ENCODE measurements at places on chromosomes 13 and 19.

- DNase-seq = no peak
Measured at GRCh38 chr13:98930151-98930591, 47.7 kb downstream of the DOCK9 start.

DNA sequence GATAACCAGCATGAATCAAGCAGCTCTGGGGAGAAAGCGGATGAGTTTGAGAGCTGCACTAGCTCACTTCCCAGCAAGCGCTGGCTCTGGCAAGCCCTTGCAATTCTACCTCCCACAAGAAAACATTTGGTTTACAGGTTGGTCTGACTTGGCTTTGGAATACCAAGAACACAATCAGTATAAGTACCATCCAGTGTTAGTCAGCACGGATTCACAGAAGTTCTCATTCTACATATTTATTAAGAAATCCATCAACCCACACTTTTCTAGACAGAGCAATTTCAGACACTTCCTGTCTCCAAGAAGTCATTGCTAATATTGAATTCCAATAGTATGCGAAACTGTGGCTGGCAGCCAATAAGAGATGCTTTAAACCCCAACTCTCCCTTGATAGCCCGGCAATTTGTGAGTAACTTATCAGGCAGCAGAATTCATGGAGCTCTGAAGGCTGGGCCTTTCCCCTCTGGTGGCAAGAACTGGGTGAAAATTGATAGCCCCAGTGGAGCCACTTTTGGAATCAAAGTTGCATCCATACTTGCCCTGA, 59.4 kb upstream of the WASF3 start:
- no peak for DNase-seq

DNA sequence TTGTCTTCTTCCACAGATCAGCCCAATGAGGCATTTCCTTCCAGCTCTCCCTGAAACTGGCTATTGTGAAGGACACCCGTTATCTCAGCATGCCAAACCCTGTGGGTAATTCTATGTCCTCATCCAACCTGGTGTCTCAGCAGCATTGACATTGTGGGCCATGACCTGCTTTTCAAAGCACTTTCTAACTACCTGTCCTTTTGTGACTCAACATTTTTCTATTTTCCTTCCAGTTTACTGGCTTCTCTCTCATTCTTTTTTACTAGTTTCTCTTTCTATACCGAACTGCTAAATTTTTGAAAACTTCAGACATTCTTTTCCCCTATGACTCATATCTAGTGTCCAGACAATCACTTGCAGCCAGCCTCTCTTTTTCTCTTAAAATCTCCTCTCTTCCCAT, 136.4 kb upstream of the HTR2A start:
- no peak for DNase-seq

DNA sequence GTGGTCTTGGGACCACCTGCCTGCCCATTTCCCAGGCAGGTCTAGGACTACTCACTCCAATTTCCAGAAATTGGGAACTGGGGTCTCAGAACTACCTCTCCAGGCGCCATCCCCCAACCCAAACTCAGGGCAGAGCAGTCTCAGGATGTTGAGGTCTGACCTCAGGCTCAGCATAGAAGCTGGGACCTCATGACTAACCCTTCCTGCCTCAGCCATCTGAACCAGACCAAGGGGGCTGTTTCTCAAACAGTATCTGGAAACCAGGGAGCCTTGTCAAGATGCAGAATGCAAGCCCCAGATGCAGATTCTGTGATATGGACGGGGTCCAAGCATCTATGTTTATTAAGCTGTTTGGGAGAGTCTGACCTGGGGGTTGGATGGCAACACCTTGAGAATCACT, 1.3 kb downstream of the FBXW9 start:
- no peak for DNase-seq

GRCh38 chr13:18978447-18978846, 203.2 kb downstream of the TUBA3C start:
- DNase-seq = no peak

- no peak for DNase-seq
Measured at GRCh38 chr13:100438059-100438788, 150.4 kb downstream of the GGACT start.

DNA sequence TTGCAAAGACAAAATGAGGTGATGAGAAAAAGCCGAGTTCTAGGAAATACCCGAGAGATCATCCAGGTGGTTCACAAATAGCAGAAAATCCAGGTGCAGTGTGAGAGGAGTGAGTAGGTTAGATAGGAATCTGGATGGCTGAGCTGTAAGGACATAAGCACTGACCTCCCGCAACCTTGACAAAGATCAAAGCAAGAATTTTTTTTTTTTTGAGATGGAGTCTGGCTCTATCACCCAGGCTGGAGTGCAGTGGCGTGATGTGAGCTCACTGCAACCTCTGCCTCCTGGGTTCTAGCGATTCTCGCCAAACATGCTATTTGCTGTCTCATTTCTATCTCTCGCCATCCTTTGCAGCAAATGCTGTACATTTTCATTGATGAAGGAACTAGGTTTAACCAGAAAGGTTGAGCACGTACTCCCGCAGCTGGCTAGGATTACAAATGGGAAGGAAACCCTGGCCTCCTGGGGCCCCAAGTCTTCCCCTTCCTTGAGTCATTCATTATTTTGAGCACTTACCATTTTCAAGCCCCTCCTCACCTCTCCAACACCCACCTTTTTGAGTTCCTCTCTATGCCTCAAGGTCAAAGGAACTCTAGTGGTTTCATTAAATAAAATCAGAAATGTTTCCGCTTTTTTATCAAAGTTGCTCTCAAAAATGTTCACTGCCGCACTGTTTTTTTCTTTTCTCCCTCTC, 38.8 kb downstream of the NLRP12 start:
- no peak for DNase-seq

- DNase-seq = no peak
Measured at GRCh38 chr19:34230820-34231219, 23.5 kb upstream of the GARRE1 start.

DNA sequence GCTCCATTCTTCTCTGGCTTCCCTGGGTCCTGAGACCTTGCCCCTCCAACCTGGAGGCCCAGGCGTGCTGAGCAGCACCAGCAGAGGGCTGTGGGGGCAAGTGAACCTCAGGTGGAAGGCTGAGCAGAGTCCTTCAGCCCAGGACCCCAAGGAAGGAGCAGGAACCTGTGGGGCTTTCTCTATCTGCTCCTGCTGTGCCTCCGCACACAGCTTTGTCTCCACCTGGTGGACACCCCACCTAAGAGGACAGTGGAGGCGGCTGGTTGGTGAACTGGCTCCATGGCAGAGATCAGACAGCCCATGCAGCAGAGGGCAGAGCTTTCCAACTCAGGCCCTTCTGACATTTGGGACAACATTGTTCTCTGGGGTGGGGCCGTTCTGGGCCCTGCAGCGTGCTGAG, 19.7 kb downstream of the ZFR2 start:
- no peak for DNase-seq

DNA sequence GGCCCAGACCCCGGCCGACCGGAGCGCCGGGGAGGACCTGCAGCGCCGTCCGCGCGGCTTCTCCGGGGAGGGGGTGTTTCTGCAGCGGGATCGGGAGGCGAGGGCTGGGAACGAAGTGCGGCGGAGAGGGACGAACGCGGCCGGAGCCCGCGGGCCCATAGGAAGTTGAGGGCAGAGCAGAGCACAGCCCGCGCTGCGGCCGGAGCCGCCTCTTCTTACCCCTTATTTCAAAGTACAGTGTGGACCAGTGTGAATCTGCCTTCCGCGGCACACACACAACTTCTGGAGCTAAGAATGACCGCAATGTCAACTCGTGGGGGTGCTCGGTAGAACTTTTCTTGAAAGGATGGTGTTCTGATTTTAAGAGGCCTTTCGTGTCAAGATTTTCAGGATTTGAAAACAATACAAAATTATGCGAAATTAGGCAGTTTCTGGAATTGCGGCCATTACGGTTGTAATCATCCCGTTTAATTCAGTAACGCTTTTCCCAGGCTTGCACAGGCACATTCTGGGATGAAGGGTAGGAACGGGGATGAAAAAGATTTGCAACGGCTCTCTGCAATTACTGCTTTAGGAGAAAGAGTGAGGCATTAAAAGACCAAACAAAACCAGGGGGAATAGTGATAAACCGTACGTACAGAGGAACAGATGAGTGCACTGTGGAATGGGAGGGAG, 821 bp downstream of the TDRD3 start:
- DNase-seq = peak; percentile 87

DNA sequence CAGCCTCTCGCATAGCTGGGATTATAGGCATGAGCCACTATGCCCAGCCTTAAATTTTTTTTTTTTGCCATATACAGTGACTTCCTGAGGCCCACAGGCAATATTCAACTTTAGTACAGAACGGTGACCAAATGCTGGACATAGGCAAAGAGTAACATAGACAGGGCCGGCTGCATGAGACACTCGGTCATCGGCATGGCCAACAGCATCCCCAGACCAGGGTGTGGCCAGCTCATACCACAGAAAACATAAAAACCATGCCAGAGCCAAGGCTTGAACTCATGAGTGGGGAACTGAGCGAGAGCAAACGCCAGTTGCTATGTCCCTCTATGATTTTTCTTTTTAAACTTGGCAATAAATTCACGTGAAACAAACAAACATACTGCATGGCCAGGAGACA, 17.0 kb downstream of the KANK2 start:
- no peak for DNase-seq

GRCh38 chr13:108974686-108975085, 345.3 kb downstream of the MYO16 start:
- no peak for DNase-seq

GRCh38 chr19:15555021-15555420, 46.7 kb downstream of the CYP4F22 start:
- DNase-seq = no peak

GRCh38 chr19:51114087-51114729, 6.0 kb upstream of the CTU1 start:
- no peak for DNase-seq

- no peak for DNase-seq
Measured at GRCh38 chr19:53871454-53871853, 3.8 kb downstream of the MYADM start.

- DNase-seq = peak; percentile 44
Measured at GRCh38 chr19:48714759-48715675, 4.5 kb downstream of the MAMSTR start.

DNA sequence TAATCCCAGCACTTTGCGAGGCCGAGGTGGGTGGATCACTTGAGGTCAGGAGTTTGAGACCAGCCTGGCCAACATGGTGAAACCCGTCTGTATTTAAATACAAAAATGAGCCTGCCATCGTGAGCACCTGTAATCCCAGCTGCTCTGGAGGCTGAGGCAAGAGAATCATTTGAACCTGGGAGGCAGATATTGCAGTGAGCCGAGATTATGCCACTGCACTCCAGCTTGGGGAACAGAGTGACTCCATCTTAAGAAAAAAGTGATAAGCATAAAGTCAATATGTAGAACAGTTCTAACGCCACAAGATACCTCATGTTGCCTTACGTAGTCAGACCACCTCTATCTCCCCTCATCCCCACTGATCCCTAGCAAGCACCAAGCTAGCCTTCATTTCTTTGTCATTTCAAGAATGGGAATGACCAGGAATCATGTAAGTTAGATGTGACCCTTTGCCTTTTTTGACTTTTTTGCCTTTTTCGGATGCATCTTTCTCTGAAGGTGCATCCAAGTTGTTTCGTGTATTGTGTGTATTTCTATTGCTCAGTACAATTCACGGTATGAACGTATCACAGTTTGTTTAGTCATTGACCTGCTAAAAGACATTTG, 6.4 kb downstream of the RPL21 start:
- DNase-seq = no peak

- no peak for DNase-seq
Measured at GRCh38 chr13:49954674-49955455, 18.7 kb upstream of the SPRYD7 start.

DNA sequence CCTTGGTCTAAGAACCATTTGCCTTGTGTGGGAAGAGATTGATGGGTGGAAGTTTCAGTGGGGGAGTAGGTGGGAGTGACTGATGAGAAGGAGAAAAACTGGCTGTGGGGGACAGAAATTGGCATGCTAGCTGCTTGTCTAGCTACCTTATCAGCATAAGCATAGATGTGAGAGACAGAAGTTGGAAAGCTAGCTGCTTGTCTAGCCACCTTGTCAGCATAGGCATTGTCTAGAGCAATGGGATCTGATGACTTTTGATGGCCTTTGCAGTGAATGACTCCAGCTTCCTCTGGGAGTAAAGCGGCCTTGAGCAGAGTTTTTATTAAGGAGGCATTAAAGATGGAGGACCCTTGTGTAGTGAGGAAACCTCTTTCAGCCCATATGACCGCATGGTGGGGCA, 9.9 kb upstream of the NCR1 start:
- DNase-seq = no peak

DNA sequence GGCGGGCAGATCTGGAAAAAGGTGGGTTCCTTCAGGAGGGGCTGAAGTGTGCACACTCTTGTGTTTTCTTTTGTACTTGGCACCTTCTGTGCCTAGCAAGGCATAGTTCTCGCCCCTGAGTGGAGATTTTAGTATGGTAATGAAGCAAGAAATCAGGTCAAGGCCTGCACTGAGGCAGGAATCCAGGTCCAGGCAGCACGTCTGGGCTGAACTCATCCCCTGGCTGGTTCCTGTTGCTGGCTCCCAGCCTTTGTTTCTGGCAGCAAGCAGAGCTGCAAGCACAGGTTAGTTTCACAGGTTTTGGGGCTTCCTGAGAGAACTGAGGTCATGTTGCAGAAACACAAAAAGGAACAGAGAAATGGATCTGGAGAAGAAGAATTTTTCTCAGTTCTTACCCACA, 21.2 kb downstream of the SIGLEC7 start:
- DNase-seq = no peak

- DNase-seq = peak; percentile 81
Measured at GRCh38 chr13:69857183-69857821, 250.3 kb upstream of the ATXN8OS start.

DNA sequence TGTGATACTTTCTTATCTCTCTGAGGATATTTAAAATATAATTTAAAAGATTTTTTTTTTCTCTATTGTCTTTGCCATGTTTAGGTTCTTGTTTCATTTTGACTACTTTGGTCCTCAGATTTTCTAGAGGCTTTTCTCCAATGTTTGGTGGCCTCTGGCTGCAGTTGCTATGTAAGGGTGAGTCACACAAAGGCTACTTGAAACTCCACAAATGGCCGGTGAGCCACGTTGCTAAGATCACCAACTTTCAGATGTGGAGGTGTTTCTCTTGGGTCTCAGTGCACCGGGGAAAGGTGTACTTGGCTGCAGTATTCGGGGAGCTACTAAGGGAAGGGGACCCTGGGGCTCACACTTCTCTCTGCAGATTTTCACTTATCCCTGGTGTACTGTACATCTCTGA, 248.1 kb downstream of the HS6ST3 start:
- no peak for DNase-seq

DNA sequence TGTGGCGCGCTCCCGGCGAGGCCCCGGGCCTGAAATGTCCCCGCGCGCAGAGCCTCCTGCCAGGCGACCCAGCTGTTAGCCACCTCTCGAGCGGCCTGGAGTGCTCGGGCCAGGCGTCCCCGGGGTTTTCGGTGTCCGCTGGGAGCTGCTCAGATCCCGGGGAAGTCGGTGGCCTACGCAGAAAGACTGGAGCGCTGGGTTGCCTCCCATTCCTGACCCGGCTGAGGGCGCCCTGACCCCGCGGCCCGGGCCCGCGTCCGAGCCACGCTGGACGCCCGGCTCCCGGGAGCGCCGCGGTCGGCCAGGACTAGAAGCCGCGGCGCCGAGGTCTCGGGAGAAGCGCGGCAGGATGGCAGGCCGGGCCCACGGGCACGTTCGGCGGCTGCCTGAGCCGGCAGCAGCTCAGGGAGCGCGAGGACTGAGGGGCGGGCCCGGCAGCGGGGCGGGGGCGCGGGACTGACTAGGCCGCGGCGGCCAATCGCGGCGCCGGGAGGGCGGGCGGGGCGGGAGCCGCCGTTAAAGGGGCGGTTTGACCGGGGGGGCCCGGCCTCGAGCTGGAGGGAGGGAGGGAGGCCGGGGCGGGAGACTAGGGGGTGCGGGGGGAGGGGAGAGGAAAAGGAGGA, 1.3 kb upstream of the ZIC2 start:
- peak; percentile 52 for DNase-seq

GRCh38 chr19:17337675-17338432, 501 bp downstream of the GTPBP3 start:
- peak; percentile 55 for DNase-seq

GRCh38 chr19:15557223-15557622, 48.9 kb downstream of the CYP4F22 start:
- no peak for DNase-seq
